ENCODE measurements at places on chromosomes 16 and 17.

- DNase-seq, result no peak
Measured at GRCh38 chr17:38453951-38454421, 25.7 kb downstream of the ARHGAP23 start.

DNA sequence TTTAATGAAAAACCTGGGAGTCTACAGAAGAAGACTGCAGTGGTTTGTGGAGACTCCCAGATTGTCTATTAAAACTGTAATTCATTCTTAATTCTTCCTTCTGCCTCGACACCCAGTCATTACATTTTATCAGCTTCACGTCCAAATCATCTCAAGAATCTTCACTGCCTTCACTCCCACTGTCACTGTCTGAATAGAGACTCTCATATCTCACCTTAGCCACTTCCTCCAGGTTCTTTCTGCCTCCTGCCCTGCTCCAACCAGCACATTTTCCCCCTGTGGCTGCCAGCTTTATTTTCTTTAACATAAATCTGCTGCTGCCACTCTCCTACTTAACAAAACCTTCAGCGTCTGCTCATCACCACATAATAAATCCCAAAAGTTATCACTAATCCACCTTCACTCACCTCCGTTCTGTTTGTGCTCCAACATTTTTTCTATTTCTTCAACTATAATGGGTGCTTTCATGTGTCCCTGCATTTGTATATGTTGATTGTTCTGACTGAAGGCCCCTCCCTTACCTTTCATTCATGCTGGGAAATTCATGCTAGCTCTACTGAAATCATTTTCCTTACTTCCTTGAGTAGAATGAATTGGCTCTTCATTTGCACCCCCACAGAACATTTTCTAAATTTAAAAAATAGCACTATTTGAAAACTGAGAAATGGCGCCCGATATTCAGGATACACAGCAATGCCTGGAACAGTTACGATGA is 38.9 kb downstream of the KCNJ2 start:
- DNase-seq, result no peak

DNA sequence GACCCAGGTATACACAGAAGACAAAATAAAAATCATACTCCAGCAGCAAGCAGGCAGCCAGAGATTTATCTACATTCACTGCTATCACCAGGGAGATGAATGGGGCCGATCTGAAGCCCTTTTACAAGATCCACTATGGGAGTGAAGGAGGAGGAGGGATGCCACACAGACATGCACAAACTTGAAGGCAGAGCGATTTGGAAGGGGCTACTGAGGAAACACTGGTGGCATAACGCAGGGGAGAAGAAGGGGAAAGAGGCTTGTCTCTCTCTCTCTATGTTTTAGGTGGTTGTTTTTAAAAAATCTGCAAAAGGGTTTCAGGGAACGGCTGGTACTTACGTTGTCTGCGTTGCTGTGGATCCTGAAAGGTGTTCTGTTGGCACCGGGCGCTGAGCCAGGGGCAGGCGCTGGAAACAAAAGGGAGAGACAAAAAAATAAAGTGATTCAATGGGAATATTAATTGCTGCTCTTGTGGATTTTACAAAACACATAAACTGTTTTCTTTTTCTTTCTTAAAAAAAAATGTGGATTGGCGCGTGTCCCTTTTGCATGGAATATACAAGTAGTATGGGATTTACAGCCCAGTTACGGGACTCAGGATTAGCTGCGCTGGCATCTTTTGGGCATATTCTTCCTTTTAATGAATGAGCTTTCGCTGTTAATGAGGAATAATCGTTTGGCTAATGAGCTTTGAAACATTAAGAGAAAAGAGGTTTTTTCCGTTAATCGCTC is 255.3 kb upstream of the PMFBP1 start:
- no peak for DNase-seq

DNA sequence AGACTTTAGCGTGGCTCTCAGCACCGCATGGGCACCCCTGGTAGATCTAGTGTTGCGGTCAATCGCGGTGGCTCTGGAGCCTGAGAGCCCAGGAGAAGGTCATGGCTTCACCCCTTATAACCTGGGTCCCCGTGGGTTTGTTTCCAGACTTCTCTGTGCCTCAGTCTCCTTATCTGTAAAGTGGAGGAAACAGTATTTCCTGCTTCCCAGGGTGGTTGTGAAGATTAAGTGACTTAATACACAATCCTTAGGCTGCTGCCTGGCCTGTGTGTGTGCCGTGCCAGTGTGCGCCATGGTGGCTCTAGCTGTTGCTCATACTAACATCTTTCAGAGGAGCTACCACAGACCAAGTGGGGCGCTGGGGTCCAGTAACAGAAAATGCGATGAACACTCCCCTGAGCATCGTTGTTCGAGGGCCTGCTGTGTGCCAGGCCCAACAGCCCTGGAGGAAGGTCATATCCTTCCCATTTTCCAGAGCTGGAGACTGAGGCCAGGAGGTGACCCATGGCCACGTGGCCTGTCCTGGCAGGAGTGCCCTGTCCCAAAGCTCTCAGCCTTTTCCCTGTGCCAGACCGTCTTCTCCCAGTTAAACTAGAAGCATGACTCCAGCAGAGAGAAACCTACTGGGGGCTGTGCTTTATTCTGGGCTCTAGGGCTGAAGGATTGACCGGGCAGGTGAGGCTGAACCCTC is 70.1 kb downstream of the CMIP start:
- DNase-seq, result no peak

DNA sequence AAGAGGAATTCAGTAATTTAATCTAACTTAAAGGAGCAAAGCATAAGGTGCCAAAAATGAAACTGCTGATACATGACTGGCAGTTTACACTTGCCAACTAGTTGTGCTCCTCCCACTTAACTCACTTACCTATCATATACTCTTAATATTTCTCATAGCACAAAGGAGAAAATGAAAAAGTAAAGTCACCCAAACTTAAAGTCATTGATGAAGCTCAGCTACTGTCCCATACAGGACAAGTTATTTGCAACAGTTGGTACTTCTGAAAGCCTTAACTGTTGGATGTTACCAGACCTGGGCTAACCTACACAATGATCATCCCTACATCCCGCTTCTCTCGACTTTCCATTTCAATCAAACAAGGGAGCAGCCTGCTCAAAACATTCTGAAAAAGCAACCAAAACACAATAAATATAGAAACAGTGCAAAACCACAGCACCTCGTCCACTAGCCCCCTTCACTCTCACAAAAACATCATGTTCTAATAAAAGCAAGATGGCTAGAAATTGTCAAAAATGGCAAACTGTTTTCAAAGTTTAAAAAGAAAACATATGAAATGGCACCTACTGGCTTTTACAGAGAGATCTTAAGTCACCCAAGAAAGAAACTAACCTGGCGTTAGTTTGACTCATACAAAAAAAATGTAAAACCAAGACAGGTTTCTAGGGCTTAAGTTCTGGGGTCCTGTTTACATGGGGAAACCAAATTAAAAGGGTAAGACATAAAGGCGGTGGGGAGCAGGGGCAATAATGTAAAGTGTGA is 868 bp downstream of the MED13 start:
- no peak for DNase-seq

DNA sequence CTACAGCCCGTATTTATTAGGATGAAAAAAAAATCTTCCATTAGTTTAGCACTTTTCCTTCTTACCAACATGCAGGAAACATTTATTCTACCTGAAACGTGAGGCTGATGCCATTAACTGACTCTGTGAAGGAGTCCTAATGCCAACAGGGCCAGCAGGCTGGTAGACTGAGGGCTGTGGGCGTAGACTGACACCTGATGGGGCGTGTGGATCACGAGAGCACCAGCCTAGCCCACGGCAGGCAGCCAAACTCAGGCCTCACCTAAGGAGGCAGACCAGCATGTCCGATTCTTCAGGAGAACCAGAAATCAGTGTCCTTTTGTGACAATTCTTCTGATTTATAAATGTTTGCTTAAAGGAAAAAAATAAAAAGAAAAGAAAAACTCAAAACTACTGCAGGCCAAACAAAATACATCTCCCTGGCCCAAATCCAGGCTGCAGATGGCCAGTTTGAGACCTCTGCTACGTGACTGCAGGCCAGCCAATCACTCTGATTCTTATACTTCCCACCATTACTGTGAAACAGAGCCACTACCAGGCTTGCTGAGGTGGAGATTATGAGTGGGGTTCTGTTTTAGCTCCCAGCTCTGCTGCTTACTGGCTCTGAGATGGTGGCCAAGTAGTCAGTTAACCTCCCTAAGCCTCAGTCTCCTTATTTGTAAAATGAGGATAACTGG is 66.5 kb downstream of the GNAO1 start:
- DNase-seq, result no peak

DNA sequence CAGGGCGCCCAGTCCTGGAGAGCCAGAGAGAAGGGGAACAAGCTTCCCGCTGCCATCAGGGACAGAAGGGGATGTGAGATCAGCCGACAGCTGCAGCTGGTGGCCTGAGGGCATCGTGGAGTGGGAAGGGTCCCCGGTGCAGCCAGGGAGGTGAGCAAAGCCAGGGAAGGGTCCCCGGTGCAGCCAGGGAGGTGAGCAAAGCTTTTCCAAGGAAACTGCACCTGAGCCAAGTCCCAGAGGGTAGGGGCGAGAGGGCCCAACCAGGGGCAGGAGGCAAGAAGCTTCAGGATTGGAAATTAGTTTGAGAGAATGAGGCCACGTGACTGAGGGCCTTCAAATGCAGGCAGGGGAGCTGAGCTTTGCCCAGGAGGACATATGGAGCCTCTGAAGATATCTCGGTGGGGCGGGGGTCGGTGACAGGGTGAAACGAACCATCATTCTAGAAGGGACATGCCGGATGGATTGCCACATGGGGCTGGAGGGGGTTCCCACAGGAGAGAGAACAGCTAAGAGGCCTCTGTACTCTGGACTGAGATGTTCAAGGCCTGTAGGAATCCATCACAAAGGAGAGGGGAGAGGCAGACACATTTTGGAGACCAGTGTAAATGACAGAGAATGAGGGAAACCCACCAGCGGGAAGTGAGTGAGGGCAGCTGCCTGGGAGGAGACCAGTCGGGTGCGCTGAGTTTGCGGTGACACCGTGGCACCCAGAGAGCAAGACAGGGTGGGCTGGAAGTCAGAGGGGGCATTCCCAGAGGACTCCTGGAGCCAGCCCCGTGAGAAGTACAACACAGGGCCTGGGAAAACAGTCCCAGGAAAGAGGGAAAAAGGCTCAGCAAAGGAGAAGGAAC is 31.4 kb upstream of the RPH3AL start:
- no peak for DNase-seq
